T-cell (primary cell): ENCODE measurements at places on chromosomes 3 and 15. TPM values are rescaled to one million over a fixed set of nuclear protein-coding genes. Genes with fewer than 3 reads are reported as not detected.

CACNA2D2 gene
- 2.6 TPM for total RNA-seq

DNA sequence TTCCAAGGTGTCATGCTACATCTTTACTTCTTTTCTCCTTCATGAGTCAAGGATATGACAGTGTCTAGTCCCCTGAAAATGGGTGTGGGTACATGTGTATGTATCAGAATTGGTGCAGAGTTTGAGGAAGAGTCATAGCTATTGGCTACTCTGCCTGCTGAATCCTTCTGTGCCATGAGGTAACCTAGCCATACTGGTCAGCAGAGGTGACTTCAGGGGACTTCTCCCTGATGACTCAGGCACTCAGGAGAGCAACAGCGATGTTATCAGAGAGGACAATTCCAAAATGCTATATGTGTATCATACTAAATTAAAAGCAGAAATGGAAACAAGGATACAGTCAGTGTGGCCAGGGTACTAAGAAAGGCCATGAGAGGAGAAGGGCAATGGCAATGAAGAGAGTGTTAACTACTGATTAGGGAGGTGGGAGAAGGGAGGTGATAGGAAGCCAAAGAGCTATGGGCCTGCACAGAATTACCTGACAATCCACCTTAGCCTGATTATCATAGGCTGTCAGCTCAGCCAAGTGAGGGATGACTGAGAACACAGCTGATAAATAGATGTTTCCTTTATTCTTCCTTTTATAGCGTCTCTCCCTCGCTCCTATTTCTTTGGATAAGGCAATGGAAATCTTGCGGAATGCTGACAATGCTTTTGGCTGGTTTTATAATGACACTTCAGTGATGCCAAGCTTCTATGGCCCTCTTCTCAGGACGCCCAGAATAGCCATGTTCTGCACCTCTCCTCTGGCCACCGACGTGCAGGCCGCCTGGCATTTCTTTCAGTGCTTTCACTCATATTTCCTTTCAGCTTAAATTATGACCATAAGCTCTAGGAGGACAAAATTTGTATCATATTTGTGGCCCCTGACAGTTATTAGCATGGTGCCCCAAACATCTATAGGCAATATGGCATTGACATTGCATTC is 90.6 kb downstream of the FGF12 start:
- no peaks in the 10 kb centered on the region for H3K4me1 ChIP-seq
- H3K27me3 ChIP-seq: no peaks in the 10 kb centered on the region
- no peak overlapping the region for H3K27ac ChIP-seq
- H3K36me3 ChIP-seq: no peaks in the 10 kb centered on the region
- DNase-seq: no peak
- no peak overlapping the region for H3K4me3 ChIP-seq

DNA sequence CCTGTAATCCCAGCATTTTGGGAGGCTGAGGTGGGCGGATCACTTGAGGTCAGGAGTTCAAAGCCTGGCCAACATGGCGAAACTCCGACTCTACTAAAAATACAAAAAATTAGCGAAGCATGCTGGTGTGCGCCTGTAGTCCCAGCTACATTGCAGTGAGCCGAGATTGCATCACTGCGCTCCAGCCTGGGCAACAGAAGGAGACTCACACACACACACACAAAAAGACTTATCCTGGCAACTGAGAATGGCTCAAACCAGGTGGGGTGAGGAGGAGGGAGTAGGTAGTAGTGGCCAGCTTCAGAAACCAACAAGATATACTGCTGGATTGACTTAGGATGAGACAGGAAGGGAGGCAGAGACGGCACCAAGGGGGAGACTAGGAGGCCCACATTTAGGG is 53.4 kb upstream of the APEH start:
- no peak overlapping the region for H3K27ac ChIP-seq
- H3K4me1 ChIP-seq: no peaks in the 10 kb centered on the region
- H3K36me3 ChIP-seq: no peaks in the 10 kb centered on the region
- H3K4me3 ChIP-seq: no peak overlapping the region

VGLL3 gene
- total RNA-seq: 0.20 TPM

- no peak overlapping the region for H3K27ac ChIP-seq
- no peaks in the 10 kb centered on the region for H3K36me3 ChIP-seq
- no peaks in the 10 kb centered on the region for H3K4me1 ChIP-seq
- H3K4me3 ChIP-seq: no peak overlapping the region
Measured at GRCh38 chr15:68518785-68519430, 59.9 kb upstream of the CORO2B start.

DNA sequence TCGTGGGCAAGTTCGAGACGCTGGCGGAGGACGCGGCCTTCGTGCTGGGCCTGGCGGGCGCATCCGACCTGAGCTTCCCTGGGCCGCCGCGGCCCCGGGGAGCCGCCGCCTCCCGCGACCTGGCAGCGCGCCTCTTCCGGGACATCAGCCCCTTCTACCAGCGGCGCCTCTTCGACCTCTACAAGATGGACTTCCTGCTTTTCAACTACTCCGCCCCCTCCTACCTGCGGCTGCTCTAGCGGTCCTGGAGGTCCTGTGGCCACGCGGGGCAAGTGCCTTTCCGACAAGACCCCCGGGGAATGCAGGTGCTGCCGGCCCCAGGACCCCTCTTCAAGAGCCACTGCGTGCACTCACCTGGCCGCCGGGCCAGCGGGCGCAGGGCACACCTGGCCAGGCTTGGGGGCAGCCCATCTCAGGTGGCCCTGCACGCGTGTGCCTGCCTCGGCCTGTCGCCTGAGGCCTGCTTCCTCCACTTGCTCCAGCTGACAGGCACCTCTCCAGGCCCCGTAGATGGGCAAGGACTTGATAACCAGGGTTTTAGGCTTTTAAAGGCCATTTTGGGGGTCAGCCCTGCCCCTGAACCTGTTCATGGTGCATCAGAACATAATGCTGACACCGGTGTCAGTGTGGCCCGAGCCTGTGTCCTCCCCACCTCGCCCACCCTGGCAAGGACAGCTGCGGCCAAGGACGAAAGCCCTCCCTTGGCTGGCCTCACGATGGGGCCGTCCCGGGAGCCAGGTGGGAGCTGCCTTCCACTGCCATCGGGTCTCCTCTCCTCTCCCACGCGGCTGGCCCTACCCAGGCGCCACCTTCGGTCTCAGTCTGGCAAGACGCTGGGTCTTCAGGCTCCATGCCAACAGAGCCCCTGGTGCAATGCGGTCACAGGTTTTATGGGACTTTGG is 16.1 kb downstream of the C3orf22 start:
- H3K27ac ChIP-seq: no peak overlapping the region
- no peak overlapping the region for H3K4me3 ChIP-seq
- no peak for DNase-seq
- H3K27me3 ChIP-seq: no peaks in the 10 kb centered on the region
- no peaks in the 10 kb centered on the region for H3K4me1 ChIP-seq

DMXL2 gene
- 3.2 TPM for total RNA-seq

DNA sequence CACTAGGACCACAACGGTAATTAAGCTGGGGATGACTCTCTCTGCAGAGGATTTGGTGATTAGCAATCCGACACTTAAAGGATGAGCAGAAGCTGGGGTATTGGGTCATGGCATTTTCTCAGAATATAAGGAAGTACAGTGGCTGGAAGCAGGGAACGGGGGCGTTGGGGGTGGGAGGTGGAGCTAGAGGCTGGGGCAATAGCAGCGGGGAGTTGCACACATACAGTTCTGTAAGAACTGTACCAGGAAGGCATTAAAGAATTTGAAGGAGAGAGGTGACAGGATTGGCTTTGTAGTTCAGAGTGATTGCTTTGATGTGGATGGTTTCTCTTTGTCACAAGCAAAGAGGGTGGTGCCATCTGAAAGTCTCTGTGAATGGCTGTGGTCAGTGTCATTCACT is 28.2 kb downstream of the PSMD6 start:
- H3K4me1 ChIP-seq: no peaks in the 10 kb centered on the region
- peaks cover 97% of the 10 kb centered on the region for H3K36me3 ChIP-seq
- no peak overlapping the region for H3K27ac ChIP-seq
- no peak for DNase-seq

- H3K4me1 ChIP-seq: no peaks in the 10 kb centered on the region
- H3K4me3 ChIP-seq: no peak overlapping the region
- no peaks in the 10 kb centered on the region for H3K36me3 ChIP-seq
- DNase-seq: no peak
- H3K27me3 ChIP-seq: no peaks in the 10 kb centered on the region
Measured at GRCh38 chr3:143139762-143140161, 20.2 kb downstream of the CHST2 start.

FGF12 gene
- total RNA-seq: 0.16 TPM

- no peaks in the 10 kb centered on the region for H3K36me3 ChIP-seq
- peaks cover 3% of the 10 kb centered on the region for H3K4me1 ChIP-seq
- no peak overlapping the region for H3K4me3 ChIP-seq
- H3K27ac ChIP-seq: no peak overlapping the region
Measured at GRCh38 chr3:39220407-39221140, 28.2 kb upstream of the XIRP1 start.

DNA sequence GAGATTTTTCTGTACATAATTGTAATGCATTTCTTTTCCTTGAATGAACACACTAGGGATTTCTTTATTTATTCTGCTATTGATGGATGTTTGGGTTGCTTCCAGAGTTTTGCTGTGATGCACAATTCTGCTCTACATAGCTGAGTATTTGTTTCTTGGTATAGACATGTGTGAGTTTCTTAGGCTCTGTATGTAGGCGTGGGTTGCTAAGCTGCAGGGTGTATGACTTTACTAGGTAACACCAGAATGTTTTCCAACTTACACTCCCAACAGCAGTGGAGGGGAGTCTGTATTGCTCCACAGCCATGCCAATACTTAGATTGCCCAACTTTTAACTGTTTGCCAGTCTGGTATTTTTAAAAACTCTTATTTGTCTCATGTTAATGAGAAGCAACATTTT is 155.5 kb upstream of the TNIK start:
- no peaks in the 10 kb centered on the region for H3K4me1 ChIP-seq
- no peaks in the 10 kb centered on the region for H3K36me3 ChIP-seq
- no peaks in the 10 kb centered on the region for H3K27me3 ChIP-seq
- H3K4me3 ChIP-seq: no peak overlapping the region
- no peak for DNase-seq

DNA sequence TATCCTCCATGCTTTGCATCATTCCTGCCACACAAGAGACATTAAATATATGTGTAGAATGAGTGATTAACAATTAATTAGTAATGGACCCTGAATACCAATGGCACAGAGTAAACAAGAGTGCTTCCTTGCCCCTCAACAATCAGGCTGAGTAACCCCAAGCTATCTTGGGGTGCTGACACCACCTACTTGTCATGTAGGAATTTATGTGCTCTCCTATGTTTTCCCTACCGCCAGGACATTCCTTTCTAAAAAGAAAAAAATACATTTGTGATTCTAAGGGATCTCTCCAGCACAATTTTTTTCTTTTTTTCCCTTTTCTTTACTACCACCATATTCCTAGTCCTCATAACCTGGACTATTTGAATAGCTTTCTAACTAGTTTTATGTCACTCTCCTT is 449.1 kb downstream of the MFSD1 start:
- no peak overlapping the region for H3K4me3 ChIP-seq
- no peaks in the 10 kb centered on the region for H3K36me3 ChIP-seq
- no peaks in the 10 kb centered on the region for H3K4me1 ChIP-seq
- DNase-seq: no peak

- no peaks in the 10 kb centered on the region for H3K36me3 ChIP-seq
- no peak overlapping the region for H3K4me3 ChIP-seq
- H3K4me1 ChIP-seq: no peaks in the 10 kb centered on the region
- H3K27me3 ChIP-seq: no peaks in the 10 kb centered on the region
Measured at GRCh38 chr3:105465251-105465853, 98.6 kb downstream of the ALCAM start.
